ENCODE measurements at places on chromosomes 11 and 22. TPM values are rescaled to one million over a fixed set of nuclear protein-coding genes. Genes with fewer than 3 reads are reported as not detected.

The KCNK7 gene
- 0.46 TPM for polyA plus RNA-seq

The CBL gene
- polyA plus RNA-seq, result 18.9 TPM

The ELFN2 gene
- polyA plus RNA-seq, result 0.86 TPM

The A4GALT gene
- 2.7 TPM for polyA plus RNA-seq

The CABP2 gene
- not detected for polyA plus RNA-seq

The FIBIN gene
- 4.0 TPM for polyA plus RNA-seq

- no peak for DNase-seq
Measured at GRCh38 chr11:32485733-32486132, 50.4 kb upstream of the WT1 start.

DNA sequence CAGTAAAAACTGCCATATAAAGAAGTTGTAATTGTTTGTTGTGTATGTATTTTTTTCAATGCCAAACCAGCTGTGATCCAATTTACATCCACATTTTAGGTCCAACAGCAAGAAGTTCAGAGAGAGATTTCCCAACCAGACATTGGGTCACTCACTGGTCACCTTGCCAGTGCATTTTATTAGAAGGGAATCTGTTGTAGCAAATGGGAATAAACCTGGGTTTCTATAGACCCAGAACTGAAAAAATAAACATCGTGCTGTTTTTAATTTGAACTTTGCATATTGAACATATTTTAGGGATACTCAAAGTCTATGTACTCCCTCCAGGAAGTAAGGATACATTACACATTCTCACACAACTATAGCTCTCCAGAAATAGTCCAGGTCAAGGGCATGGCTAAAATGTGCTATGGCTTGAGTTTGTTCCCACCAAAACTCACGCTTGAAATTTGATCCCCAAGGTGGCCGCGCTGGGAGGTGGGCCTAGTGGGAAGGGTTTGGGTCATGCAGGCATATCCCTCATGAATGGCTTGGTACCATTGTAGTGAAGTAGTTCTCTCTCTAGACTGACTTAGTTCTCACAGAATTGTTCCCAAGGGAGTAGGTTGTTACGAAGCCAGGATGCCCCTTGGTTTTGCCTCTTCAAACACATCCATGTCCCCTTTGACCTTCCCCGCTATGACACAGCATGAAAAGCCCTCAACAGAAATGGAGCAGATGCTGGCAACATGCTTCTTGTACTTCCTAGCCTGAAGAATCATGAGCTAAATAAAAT, 90.9 kb downstream of the RRAS2 start:
- no peak for DNase-seq

- no peak for DNase-seq
Measured at GRCh38 chr22:28046100-28046499, 127.0 kb upstream of the PITPNB start.

DNA sequence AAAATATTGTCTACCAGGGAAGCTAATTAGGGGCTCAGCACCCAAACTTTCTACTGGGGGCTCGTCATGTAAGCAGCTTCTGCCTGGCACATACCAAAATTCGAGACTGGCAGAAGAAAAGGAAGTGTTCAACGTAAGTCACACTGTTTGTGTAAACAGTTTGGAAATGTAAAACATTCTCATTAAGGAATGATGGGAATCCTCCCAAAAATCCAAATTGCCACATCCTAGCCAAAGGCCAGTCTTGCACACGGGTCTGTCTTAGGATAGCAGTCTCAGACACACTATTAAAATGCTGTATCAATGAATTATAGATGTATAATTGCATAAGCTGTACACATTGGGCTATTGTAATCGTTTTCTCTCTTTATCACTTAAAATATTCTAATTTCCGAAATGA, 28.9 kb downstream of the CUL5 start:
- DNase-seq, result peak; percentile 7

- DNase-seq, result no peak
Measured at GRCh38 chr11:121807051-121807450, 309.0 kb downstream of the BLID start.

DNA sequence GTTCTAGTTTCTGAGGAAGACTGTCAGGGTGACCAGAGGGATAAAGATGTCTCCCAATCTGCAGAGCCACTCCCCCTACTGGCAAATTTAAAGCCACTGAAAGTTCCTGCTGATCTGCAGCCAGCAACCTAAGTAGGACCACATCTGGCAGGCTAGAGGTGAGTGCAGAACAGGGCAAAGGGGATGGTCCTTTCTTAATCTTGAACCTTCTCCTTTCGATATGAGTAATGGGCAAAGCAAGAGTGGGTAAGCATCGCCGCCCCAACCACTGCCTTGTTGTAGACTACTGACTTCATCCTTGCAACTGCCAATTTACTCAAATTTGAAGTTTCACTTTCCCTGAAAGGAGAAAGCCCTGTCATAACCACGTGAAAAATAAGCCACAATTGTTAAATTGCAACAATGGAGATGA, 30.7 kb downstream of the SCUBE2 start:
- no peak for DNase-seq

GRCh38 chr11:121441521-121441920, 10.6 kb upstream of the SORL1 start:
- no peak for DNase-seq

GRCh38 chr11:121452609-121453150, at the start of gene SORL1-AS1:
Gene SORL1-AS1, minus strand, starts transcription at chr11:121452967.
- no peak for DNase-seq

DNA sequence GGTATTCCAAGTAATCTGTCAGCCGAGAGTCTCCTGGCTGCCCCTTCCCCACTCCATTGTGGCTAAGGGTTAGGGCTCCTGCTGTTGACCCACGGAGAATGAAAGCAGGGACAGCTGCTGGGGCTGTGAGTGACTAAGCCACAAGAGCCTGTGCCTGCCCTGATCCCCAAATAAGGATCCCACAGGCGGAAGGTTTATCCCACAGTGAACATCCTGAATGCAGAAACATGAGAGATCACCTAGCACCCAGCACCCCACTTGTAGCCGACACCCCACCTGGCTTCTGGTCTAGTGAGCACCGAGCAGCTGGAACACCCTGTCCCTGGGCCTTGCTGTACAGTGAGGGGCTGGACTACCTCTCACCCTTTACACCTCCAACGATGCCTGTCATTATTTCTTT, 117.7 kb upstream of the LMO1 start:
- no peak for DNase-seq

DNA sequence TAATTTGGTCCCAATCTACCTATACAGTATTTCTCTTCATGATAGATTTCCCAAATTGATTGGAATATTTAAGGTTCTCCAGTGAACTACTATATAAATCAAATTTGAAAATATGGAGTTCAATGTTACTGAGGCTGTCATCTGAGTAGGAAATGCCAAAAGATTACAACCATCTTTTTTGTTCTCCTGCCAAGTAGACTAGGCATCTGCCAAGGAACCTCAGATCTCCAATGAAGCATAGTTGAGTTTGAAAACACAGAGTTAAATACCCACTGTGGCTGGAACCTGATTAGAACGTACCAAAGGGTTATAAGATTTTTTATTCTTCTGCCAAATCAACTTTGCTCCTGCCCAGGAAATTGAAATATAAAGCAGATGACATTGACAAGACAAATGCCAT, 330.9 kb downstream of the CNTN5 start:
- no peak for DNase-seq

DNA sequence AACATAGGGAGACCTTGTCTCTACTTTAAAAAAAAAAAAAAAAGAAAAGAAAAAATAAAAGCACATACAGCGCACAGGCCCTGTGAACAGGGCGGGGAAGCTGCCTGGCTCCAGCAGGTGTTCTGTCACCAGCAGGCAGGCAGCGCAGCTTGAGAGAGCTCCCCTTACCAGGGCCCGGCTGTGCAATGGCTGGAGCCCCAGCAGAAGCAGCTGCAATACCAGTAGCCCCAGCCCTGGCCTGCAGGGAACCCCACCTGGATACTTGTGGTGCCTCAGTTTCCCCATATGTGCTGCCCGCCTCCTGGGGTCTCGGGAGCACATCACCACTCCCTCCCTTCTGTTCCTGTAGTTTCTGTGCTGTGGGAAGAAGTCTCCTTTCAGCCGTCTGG, 12.3 kb downstream of the TSPAN32 start:
- DNase-seq, result no peak

DNA sequence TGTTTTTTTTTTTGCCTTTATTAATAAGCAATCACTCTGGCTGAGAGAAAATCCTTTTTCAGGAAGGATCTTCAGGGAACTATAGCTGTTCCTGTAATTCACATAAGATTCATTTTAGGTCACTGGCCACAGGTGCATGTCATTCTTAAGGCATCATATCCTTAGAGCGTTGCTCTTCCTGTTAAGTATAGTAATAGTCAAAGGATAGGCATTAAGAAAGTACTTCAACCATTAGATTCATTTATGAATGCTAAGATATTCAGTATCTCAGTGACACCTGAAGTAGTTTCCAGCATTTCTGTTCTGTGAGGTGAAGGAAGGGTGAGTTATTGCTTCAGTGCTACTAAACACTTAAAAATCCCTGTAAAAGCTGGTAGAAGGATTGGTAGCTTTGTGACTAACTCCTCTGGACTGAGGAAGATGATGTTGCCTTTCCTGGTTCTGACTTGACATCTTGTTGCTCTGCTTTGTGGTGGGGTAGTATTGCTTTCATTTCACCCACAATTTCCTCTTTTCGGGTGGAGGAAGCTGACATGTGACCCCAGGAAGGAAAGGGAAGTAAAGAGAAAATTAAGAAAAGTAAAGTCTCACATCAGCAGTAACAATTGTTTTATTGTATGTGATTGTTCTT, 34.7 kb downstream of the RNF169 start:
- DNase-seq, result no peak

GRCh38 chr11:32005786-32006416, 85.0 kb upstream of the RCN1 start:
- DNase-seq, result no peak

- peak; percentile 13 for DNase-seq
Measured at GRCh38 chr11:44066732-44067141, 667 bp downstream of the ACCS start.

GRCh38 chr22:30573594-30574094, 821 bp downstream of the GAL3ST1 start:
- DNase-seq, result no peak

Measured in left lung (tissue), 14 donors.